Stimulated activated effector memory CD8-positive, alpha-beta T cell treated with anti-CD3 and anti-CD28 coated beads, Interleukin-12 subunit alpha, Interleukin-12 subunit beta, amount 100 ng/mL, for 72 hours (primary cell): ENCODE measurements at places on chromosomes 2 and 18.

DNA sequence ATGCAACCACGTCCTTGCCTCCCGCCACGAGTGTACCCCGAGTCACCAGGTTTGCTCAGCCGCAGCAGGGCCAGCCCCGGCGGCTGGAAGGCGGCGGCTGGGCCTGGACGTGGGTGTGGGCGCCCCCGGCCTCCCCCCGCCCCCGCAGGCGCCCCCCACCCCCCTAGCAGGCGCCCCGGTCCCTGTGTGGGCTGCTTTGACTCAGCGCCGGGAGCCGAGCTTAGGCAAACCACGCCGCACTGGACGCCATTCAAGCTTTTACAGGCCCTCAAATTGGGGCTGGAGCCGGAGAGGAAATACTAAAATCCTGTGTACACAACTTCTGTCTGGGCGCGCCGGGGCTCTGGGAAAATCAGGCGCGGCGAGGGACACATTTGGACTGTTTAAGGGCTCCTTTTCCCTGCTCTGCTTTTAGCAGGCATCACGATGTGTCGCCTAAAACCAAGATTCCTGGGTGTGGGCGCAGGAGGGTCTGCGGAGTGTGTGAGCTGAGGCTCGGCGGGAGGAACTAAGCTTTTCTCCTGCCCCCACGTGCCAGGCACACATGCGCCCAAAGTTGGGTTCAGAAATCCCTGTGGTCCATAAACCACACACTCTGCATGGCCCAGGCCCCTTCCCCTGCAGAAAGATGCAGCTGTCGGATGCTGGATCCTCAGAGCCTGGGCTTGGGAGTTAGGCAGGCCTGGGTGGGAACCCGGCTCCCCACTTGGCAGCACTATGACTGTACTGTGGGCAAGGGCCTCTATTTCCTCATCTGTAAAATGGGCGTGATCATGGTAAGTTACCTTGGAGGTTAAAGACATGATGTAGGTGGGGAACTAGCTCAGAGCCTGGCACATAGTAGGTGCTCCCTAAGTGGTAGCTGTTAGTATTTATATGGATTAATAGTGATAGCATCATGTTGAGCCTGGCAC lies 57.6 kb downstream of the ATOH8 start:
- DNase-seq = no peak

DNA sequence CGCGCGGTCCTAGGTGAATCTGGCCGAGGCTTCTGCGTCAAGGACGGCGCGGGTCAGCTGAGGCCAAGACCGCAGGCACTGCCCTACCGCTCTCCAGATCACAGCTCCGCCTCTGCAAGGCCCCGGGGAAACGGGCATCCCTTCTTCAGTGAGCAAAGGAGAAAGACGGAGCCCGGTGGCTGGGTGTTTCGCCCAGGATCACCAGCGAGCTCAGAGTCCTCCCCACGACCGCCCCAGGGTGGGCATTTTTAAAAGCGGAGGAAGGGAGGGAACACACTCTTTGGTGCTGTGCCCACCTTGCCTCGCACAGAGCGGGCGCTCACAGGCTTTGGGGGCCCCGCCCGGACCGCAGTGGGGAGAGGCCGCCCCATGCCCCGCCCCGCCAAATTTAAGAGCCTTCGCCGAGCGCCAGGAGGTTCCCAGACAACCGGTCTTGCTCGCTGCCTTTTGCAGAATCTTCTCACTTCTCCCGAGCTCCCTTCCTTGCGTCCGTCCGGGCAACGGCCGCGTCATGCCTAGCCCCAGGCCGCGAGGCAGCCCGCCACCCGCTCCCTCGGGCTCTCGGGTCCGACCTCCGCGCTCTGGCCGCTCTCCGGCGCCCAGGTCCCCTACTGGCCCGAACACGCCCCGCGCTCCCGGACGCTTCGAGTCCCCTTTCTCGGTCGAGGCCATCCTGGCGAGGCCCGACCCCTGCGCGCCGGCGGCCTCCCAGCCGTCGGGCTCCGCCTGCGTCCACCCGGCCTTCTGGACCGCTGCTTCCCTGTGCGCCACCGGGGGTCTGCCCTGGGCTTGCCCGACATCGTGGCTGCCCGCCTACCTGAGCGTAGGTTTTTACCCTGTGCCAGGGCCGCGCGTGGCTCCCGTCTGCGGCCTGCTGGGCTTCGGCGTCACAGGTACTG lies at the start of gene NOTO:
Gene NOTO (plus strand): TSS at position 419 of the 899 bp plus-strand sequence. CDS start 93 bp downstream, at position 512.
- no peak for DNase-seq

DNA sequence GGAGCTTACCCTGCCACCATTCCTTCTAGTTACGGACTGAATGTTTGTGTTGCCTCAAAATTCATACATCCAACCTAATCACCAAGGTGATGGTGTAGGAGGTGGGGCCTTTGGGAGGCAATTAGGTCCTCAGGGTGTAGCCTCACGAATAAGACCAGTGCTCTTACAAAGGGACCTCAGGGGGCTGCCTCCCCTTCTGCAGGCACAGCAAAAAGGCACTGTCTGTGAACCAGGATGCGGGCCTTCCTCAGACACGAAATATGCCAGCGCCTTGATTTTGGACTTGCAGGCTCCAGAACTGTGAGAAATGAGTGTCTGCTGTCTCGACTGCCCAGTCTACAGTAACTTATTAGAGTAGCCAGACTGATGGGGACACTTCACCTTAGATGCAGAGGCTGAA lies 150.4 kb upstream of the HDAC4 start:
- no peak for DNase-seq

GRCh38 chr2:147375073-147375472 lies 469.8 kb upstream of the ACVR2A start:
- DNase-seq = no peak

DNA sequence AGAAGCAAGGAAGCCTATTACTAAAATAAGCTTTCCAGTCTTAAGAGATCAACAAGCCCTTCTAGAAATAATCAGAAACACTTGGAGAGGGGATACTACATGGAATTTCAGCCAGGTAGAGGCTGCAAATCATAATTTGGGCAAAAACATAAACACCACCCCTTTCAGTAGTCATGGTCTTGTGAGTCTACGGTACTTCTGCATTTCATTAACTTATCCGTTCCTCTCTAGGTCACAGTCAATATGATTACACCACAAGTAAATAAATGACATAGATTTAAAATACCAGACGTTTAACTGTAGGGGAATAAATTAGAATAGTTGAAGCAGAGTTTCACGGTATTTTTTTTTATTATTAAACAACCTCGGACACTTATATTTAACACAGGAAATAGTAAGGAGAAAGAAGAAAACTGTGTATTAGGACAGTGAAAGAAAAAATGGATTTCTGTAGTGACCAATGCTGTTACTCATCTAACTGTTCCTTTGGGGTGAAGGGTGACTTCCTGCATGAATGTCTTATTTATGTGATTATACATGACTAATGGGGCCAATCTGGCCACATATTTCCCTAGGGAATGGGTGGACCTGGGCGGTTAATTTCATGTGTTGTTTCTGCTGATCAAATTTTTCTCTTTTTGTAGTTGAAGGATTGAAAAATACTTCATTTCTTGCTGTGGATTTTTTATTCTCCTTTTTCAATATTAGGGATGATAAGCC lies 456.6 kb upstream of the UBE2E3 start:
- no peak for DNase-seq

DNA sequence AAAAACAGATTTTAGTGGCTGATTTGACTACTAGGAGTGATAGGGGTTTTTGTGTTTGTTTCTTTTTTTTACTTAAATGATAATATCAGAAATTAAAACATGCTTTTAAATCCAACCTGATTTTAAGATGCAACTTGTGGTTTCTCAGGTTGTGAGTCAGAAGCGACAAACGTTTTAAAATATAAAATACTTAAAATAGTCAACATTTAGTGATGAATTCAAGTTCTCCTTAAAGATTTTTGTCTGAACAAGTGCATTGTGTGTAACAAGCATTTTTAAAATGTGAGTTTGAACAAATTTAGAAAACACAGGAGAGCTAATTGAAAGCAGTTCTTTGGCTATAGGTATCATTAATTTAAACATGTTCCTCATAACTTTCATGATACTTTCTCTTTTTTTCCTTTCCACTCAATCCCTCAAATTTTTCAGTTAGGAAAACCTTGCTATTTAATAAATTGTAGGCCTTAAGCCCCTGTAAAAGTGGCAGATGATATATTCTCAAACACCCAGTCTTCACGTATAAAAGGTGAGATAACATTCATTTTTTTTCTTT lies 3.6 kb downstream of the TBR1 start:
- no peak for DNase-seq

DNA sequence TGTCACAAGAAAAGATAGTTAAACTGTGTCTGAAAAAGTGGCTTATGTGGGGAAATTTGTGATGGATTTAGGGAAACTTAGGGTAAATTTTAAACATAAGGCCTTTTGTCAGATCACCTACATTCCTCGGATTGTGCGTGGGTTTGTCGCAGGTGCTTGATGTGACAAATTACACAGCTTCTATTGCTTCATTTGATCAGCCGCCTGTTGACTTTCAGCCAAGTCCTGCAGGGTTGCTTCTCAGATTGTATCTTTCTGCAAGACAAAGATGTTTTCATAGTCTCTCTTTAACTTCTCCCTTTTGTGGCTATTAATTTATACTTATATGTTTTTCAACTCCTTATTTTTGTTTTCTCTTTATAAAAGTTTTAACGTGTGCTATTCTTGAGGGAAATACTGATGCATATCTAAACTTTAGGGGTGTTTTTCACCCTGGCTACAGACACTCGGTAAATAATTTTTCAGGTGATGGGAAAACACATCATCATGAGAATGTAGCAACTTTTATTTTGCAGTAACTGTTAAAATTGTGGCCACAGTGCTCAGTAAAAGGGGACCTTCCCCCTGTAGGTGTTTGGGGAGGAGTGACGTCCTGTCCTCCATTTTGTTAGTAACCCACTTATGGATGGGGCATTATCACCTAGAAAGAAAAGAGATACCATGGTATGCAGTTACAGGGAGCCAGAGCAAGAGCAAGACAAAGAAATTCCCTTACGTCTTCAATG lies 31.4 kb downstream of the GALM start:
- no peak for DNase-seq

- DNase-seq = no peak
Observed at GRCh38 chr2:64779117-64779690, 125.5 kb upstream of the SERTAD2 start.

DNA sequence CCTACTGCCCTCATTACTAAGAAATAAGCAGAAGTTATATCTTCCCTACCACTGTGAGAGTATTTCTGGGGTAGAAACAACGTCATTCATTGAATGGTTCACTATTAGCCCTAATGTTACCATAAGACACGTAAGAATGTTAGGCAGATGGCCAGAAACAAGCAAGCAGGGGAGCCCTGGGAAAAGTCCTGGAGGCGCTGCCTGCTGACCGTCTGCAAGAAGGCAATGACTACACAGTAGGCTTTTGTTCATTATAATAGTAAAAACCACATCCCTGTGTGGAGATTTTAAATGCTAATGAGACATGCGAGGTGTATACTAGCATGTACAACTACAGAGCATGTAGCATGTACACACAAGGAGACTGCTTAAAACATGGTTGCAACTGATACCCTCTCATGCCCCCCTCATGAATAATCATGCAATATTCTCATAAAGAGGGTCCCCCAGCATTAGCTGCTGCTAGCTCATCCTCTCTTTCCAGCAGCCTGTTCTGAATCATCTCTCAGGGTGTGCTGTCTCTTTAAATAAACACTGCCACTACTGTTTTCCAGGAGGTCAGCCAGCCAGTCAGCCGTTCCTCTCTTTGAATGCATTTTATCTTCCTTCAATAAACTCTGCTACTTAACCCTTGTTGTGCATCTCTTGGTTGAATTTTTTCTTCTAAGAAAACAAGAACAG lies 23.6 kb downstream of the SUCLG1 start:
- no peak for DNase-seq

DNA sequence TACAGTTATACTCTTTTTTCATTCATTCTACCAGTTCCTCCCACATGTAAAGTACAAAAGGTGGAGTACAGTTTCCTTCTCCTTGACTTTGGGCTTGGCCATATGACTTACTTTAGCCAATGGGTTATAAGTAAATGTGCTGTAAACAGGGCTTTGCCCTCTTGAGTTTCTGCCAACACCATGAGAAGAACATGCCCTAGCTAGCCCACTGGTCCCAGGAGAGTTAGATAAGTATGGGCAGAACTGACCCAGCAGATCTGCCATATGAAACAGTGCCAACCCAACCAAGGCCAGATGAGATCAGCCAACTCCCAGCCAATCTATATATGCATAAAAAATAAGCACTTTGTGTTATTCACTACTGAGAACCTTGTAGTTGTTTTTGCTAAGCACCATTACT lies 25.5 kb downstream of the ZC3H8 start:
- no peak for DNase-seq

- no peak for DNase-seq
Observed at GRCh38 chr2:201116959-201117734, 1.2 kb downstream of the CFLAR start.

DNA sequence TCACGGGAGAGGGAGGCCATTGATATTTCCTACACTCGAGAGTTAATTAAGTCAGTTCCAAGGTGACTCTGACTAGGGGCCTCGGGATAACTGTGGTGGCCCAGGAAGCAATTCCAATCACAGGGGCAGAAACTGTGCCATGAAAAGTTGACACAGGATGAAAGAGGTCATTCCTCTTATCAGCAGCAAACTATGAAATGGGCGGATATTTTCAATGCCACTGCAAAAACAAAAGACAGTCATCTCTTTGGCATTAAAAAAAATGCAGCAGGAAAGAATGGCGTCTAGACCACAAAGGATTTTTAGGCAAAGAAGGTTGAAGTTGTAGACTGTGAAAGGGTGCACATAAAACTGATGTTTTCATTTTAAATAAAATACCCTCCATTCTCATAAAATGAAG lies 50.0 kb downstream of the TGIF1 start:
- DNase-seq = no peak

DNA sequence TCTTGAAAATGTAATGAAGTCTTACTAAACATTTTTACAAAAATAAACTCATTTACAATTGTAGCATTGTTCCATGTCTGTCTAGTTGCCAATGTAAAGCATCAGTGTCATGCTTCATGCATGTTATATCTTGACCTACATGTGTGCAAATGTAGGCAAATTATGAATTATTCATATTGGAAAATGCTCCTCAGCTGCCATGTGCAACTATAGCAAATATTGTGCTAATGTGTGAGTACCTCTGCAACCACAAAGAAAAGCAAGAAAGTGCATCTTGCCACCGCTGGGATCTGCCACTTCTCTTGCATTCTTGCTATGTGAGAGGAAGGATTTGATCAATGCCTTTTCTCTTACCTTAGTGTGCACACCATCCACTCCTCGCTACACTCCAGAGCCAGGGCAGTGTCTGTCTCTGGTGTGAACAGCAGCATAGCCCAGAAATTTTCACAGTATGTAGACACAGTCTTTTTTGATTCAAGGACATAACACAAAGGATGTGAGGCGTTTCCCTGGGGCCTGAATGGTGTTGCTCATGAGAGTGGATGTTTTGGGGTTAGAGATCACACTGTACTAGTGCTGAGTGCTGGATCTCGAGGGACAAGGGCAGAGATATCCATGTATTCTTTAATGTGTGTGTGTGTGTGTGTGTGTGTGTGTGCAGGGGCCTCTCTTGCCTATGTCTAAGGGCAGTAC lies 47.6 kb upstream of the HAAO start:
- no peak for DNase-seq

GRCh38 chr18:32576296-32576916 lies 105.7 kb upstream of the GAREM1 start:
- no peak for DNase-seq
